ENCODE measurements at places on chromosomes 1 and 21.

- DNase-seq = no peak
These were observed 3.0 kb downstream of the SPATA46 start for GRCh38 chr1:162373541-162374260.

DNA sequence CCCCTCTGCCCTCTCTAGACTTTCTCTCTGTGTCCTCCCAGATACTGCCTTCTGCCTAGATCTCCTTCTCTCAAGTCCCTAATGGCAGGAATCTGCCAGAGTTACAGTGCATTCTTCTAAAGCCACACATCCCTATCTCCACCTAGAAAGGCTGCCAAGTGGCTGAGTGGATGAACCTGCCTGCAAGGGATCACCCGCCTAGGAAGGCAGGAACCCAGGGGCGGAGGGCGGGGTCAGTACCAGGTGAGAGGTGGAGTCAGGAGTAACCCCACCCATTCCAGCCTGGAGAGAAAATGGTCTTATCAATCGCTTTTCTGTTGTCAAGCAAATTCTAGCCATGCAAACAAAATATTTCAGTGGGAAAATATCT, 60.8 kb downstream of the BCAR3 start:
- no peak for DNase-seq

- DNase-seq = no peak
These were observed 541 bp downstream of the USP48 start for GRCh38 chr1:21782349-21782867.

DNA sequence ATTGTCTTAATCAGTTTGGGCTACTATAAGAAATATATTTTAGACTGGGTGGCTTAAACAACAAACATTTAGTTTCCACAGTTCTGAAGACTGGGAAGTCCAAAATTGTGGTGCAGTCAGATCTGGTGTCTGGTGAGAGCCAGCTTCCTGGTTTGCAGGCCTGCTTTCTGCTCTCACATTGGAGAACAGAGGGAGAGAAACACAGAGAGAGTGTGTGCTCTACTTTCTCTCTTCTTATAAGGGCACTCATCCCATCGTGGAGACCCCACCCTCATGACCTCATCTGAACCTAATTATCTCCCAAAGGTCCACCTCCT, 4.1 kb downstream of the LEPR start:
- DNase-seq = no peak

DNA sequence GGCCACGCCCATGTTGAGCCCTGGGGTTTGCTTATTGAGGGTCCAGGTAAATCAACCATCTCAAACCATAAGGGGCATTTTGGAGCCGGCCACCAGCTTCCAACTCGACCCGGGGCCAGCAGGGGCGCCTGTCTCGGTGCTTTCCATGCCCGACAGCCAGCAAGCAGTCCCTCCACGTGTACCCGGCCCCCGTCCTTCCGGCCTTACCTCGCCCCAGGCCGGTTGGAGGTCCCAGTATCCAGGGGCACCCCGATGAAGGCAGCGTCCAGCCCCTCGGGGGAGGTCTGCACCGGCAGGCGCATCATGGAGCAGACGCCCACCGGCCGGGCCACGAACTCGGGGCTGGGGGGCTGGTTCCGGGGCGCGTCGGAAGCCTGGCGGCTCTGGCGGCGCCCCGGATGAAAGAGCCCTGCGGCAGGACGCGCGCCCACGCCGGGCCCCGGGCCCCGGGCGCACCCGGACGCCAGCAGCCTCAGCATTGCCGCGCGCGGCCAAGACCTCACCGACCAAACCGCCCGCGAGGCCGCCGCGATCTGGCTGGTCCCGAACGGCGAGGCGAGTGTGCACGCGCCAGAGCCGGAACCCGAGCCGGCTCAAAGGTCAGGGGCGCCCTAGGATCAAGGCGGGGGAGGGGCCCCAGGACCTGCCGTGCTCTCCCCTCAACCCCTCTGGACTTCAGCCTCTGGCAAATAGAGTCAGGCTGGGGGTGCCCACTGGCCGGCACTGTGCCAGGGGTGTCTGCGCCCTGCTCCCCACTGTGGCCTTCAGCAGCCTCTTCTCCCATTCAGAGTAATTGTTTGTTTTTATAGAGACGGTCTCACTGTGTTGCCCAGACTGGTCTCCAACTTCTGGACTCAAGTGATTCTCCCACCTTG, at the start of gene AGMAT:
Gene AGMAT, minus strand, starts transcription at position 563 of the 875 bp plus-strand sequence. Its CDS starts 84 bp downstream, at position 479.
- DNase-seq = peak; percentile 74
